ENCODE measurements at places on chromosomes 2 and 18. TPM values are rescaled to one million over a fixed set of nuclear protein-coding genes. Genes with fewer than 3 reads are reported as not detected.
A peak's percentile ranks its signal among the peaks of the same experiment; 100 is the strongest.

- no peaks in the 10 kb centered on the region for H3K4me1 ChIP-seq
- no peak for DNase-seq
- no peaks in the 10 kb centered on the region for H3K27me3 ChIP-seq
Observed at GRCh38 chr2:34578641-34579040, 979.5 kb upstream of the FAM98A start.

- no peaks in the 10 kb centered on the region for H3K4me1 ChIP-seq
- H3K36me3 ChIP-seq = no peaks in the 10 kb centered on the region
- H3K4me3 ChIP-seq = no peak overlapping the region
- no peak overlapping the region for H3K27ac ChIP-seq
- peaks cover 6% of the 10 kb centered on the region for H3K27me3 ChIP-seq
Observed at GRCh38 chr18:10011751-10012150, 97.9 kb downstream of the VAPA start.

PIEZO2 gene
- total RNA-seq = not detected

DNA sequence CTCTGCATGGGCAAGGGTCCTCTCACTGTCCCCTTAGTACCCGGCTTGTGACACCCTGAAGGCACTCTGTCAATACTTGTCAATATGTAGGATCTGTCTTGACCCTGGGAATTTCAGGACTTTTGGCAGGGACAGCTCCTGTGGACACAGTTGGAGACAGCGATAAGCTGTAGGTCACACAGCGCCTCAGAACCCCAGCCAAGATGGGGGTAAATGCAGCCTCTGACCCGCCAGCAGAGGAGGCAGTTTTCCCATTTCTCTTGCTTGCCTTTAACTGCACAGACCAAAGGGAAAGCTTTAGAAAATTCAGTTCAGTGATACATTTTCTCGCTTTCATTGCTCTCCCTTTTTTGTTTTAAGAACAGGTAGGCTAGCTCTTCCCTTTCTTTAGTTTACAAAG is 54.8 kb upstream of the KLHL29 start:
- peak; percentile 13 for DNase-seq
- H3K36me3 ChIP-seq = no peaks in the 10 kb centered on the region
- H3K4me1 ChIP-seq = no peaks in the 10 kb centered on the region
- peaks cover 12% of the 10 kb centered on the region for H3K27me3 ChIP-seq
- no peak overlapping the region for H3K4me3 ChIP-seq

DNA sequence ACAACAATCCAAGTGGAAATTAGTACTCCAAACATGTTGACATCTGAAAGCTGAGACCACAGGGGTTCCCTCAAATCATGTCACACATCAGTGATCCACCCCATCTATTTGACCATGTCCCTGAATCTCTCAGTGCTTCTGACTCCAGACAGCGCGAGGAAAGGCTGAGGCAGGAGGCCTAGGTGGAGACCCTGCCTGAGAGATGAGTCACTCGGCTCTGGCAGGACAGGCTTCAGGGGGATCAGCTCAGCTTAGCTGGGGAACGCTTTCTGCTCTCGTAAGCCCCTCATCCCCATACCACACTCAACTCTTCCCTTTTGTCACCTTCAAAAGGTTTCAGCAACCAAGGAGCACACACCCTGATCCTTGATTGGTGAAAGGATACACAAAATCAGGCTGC is 5.8 kb upstream of the FAM228A start:
- no peaks in the 10 kb centered on the region for H3K36me3 ChIP-seq
- no peak for DNase-seq
- H3K27me3 ChIP-seq = peaks cover 2% of the 10 kb centered on the region
- H3K4me3 ChIP-seq = no peak overlapping the region
- H3K27ac ChIP-seq = no peak overlapping the region
- no peaks in the 10 kb centered on the region for H3K4me1 ChIP-seq

DNA sequence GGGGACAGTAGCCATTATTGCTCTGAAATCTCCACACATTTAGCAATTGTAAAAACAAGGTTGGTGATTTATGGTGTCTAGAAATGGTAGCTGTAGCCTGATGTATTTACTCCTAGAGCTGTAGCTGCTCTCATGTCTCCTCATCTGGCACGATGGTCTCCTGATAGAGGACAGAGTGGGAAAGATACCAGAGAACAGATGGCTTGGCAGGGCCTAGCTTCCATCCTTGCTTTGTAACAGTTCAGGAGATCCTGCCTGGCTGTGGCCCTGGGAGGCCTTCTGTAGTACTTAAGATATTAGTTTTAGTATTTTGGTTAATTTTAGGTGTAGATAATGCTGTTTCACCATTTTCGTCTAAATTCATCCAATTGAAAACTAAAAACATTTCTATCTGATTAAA is 6.7 kb downstream of the ATG16L1 start:
- H3K36me3 ChIP-seq = peaks cover 65% of the 10 kb centered on the region
- no peaks in the 10 kb centered on the region for H3K27me3 ChIP-seq
- DNase-seq = no peak
- H3K4me3 ChIP-seq = no peak overlapping the region
- peaks cover 67% of the 10 kb centered on the region for H3K4me1 ChIP-seq

IL36A gene
- total RNA-seq = not detected

PSMA8 gene
- 1.7 TPM for total RNA-seq

TMEM163 gene
- total RNA-seq = 0.12 TPM
